ENCODE measurements at places on chromosomes 2 and 18.

GRCh38 chr18:38023871-38024270 is 458.3 kb upstream of the CELF4 start:
- DNase-seq: no peak

- DNase-seq: peak; percentile 80
These were observed 72.5 kb downstream of the ACOXL start for GRCh38 chr2:110804915-110805314.

DNA sequence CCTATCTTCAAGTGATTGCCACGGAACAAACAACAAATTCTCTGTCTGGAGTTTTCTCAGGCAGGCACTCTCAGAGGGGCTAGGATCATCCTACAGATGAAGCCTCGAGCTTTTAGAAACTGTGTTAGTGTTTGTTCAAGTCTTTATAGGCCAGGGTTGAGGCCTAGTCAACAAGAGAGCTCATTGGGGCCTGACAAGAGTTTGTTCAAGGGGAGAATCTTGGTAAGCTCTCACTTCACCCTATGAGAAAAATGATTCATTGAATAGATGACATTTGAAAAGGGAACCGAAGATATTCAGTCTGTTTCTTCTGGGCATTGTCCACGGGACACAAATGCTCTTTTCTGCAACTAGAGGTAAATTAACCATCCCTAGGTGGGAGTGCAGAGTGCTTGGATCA is 476.9 kb downstream of the PTPRM start:
- no peak for DNase-seq

- DNase-seq: peak; percentile 51
These were observed 1.4 kb downstream of the DOCK10 start for GRCh38 chr2:225040856-225041206.

DNA sequence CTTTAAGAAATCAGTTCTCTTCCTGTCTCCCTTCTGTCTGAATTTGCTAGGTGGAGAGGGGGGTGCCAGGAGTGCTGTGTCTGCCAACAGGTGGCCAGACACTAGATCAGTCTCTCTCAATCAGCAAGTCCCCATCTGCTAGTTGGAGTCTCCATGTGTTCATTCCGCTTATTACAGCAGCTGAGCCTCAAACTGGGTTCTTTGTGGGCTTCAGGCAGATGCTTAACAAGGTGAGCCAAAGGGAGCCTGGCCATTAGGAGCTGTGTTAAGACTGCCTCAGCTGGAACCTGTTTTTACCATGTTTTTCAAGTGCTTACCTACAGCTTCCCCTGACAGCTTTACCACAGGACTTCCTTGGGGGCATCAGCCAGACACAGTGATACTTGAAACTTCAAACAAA is 401.9 kb downstream of the LRP1B start:
- no peak for DNase-seq

DNA sequence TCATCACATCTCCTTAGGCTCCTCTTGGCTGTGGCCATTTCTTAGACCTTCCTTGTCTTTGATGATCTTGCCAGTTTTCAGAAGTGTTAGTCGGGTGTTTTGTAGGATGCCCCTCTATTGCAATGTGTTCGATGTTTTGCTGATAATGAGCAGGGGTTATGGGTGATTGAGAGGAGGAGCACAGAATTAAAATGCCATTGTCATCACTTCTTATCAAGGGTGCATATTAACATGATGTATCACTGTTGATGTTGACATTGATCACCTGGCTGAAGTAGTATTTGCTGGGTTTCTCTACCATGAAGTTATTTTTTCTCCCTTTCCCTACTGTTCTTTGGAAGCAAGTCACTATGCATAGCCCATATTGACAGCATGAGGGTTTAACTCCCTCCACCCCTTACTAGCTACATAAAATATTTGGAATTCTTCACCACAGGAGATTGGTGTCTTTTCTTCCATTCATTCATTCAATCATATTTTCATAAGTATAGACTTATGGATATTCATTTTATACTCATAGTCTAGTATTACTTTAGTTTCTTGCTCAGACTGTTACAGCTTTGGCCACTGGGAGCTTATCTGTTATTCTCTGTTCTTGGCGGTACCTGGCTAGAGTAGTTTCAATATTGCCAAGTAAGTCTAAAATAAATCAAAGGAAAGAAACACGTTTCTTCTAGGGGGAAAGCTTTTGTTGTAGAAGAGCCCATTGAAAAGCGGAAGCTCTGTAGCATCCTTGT is 54.5 kb upstream of the TMEM87B start:
- DNase-seq: no peak

Measured in stimulated activated CD4-positive, alpha-beta T cell treated with anti-CD3 and anti-CD28 coated beads, Interleukin-4, amount 100 ng/mL, for 24 hours (primary cell).